Fibroblast of skin of scalp (primary cell): ENCODE measurements at places on chromosomes 6 and 20.

GRCh38 chr6:105369145-105369544 lies 33.7 kb downstream of the PREP start:
- DNase-seq, result no peak

DNA sequence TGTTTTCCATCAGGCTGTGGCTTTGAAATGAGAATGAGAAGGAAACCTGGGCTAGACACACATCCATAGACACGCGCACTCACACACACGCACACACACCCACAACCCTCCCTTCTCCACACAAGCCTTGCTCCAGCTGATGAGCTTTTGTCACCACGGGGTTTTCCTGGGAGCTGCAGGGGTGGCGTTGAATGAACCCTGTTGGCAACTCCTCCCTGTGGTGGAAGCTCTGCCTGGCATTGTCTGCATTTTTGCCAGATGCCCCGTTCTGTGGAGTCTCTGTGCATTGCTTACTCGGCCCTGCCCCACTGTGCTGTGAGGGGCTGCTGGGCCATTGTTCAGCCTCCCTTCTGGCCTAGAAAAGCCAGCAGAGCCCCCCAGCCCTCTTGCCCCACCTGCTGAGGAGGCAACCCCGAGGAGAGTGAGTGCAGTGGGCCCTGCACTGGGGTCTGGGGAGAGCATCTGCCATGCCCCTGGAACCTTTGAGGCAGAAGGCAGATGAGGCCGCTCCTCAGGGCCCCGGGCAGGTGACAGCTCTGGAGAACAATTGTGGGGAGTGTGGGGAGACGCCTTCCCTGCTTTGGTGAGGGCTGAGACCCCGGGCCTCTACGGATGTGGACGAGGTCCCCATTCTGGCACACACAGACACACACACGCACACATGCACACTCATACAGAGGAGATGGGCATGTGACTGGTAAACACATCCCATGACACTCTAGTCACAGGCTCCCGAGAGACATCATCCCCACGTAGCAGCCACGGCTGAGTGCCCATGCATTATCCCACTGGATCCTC lies 9.9 kb downstream of the ADIG start:
- DNase-seq, result no peak

DNA sequence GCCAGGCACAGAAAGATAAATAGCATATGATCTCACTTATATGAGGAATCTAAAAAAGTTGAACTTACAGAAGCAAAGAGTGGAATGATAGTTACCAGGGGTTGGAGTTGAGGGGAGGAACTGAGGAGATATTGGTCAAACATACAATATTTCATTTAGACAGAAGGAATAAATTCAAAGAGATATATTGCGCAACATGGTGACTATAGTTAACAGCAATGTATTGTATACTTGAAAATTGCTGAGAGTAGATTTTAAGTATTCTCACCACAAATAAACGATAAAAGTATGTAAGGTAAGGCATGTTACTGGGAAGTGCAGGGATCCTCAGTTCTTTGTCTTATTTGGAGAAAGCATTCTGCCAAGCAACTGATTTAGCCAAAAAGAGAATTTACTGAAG lies 171.9 kb downstream of the LMBRD1 start:
- no peak for DNase-seq

DNA sequence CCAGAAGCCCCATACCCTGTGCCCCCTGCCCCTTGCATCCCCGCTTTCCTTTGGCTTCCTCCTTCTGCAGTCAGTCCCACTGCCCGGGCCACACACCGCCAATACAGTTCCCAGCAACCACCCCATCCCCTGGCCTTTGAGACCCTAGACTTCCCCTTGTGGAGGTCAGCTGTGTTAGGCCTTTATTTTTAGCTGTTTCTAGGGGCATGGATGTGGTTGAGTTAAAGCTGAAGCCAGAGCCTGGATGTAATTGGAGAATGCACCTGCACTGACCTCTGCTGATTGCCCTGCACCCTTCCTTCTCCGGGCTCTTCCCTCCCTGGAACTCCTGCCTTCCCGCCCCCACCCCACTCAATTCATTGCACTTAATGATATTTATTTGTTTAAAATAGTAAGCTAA lies 33.9 kb downstream of the LYRM2 start:
- no peak for DNase-seq

GRCh38 chr20:25269057-25269832 lies 21.4 kb downstream of the PYGB start:
- DNase-seq, result no peak
